ENCODE measurements at places on chromosomes 11 and 22. TPM values are rescaled to one million over a fixed set of nuclear protein-coding genes. Genes with fewer than 3 reads are reported as not detected.

- no peak for DNase-seq
These were observed 1.3 kb downstream of the CSNK1E start for GRCh38 chr22:38315823-38316363.

DNA sequence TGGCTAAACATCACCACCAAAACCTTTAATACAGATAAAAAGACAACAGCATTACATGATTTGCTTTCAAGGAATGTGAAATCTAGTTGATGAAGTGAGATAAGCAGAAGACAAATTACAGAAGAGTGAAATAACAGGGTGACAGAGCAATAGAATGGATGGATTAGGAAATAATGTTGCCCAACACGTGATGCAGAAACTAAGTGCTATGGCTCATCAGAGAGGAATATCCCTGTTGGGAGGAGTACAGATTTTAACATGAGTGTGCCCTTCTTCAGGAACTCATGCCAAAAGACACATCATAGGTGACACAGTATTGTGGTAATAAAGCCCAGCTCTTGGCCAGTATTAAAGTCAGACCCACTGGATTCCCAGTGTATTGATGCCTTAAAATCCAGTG is 176.6 kb upstream of the RAG2 start:
- no peak for DNase-seq

DNA sequence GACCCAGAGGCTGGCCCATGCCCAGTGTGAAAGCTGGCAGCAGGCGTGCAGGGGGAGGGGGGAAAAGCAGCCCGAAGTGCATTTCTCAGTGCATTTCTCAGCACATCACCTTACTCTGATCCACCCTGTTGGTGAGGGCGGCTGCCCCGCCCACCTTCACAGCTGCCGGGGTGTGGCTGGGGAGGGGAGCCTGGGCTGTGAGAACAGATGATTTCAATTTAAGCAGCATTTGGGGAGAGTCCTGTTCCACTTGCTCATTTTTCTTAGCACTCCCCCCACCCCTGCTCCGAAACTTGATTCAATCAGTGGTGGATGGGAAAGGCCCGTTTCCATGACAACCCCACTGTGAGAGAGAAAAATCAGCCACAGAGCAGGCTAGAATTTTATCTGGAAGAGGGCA is 84.8 kb downstream of the SNX19 start:
- peak; percentile 76 for DNase-seq

DNA sequence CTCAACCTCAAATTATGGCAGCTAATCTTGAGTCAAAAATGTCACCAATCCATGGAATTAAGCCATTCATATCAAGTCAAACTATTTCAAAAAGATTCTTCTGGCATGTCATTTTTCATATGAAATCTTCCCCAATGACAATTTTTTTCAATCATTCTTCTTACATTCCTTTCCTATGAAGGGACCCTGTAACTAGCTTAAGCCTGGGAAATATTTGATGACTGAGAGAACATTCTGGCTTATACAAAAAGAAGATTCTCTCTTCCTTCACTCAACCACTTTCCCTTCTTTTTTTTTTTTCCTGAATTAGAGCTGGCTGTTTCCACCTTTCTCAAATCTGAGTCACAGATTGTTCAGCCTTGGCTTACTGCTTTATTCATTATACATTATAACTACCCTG is 903.7 kb downstream of the FAM181B start:
- DNase-seq = no peak

DNA sequence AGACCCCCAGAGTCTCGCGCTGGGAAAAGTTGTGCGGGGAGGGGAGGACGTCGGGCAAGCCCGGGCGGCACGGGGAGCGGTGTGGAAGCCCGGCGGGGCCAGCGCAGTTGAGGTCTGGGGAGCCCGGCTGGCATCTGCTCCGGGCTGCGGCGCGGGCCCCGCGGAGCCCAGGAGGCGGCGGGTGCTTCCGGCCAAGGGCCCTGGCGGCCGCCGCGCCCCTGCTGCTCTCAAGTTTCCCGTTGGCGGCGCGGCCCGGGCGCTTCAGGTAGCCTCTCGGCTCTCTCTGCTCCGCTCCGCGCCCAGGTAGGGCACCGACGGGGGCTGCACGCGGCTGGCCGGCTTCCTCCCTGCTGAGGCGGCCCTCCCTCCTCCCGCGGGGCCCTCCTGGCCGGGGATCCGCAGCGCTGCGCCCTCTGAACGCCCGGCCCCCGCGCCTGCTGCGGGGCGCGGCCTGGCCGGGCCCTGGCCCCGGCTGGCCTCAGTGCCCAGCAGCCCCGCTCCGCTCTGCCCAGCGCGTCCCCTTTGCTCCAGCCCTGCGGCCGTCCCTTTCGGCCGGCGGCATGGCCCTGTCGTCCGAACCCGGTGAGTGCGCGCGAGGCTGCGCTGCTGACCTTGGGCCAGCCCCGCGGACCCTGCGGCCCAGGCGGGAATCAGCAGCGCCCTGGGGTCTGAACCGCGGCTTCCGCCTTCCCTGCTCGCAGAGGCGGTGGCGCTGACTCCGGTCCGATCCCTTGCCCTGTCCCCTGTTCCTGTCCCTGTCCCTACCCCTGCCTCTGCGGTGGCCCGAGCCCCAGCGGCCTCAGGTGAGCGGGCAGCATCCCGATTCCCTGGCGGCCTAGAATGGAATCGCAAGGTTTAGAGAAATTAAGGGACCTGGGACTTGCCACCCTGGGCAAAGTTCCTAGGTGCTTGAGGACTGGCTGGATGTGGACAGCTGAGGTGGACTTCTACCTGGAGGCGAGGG is 4.3 kb upstream of the AMPD3 start:
- no peak for DNase-seq

DNA sequence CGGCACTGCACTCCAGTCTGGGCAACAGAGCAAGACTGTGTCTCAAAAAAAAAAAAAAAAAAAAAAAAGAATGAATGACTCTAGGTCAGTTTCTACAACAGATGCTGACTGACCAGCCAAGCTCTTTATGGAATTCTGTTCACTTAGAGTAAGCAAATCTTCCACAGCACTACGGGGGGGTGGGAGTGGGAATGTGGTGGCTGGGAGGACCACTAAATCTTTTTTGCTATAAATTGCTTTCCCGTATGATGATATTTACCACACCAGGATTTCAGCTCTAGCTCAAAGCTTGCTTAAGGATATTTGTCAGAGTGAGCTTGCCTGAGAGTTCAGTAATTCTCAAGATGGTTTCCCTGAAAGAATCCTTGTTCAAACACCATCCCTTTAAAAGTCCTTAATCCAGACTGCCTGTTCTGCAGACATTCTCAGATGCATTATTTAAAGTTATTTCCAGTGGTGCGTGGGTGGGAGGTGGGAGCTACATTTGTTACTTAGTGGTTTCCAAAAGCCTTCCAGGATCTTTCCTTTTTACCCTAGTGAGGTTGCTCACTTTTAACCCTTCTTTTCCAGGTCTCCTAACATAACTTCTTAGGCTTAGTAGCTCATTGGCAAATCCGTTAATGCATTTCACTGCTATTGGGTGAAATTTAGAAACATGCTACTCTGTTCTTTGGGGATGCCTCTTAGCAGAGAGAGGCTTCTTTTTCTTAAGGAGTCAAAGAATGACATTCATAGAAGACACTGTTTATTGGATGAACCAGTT is 65.9 kb downstream of the UBASH3B start:
- DNase-seq = peak; percentile 40

DNA sequence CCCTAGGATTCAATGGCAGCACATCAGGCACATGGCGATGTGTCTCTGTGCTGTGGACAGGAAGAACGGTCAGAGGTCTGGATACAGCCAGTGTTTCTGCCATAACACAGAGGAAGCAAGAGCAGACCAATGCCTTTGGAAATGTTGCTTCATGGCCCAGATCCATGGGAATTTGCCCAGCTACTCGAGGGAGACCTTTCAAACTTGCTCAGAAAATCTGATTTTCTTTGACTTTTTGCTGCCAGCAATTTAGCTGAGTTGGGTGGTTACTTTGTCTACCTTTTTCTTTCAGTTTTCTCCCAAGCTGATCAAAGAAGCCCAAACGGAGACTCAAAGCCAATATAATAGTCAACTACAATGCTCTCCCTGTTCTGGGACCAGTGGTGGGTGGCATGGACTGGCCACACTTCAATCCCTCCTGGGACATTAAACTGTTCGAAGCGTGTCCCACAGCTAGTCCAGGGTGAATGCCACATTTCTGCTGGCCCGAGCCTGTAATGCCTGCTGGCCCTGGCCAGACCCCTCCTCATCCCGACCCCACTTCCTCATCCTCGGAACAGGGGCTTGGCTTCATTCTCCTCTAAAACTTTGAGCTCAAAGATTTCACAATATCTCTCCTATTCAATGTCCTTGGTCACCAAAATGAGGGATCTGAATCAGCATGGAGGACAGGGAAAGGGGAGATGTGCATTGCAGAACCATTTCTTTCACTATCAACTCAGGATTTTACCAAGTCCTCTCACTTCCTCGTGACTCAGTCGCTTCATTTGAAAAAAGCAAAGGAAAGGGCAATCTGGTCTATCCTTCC is 93.3 kb downstream of the ABTB2 start:
- DNase-seq = no peak

DNA sequence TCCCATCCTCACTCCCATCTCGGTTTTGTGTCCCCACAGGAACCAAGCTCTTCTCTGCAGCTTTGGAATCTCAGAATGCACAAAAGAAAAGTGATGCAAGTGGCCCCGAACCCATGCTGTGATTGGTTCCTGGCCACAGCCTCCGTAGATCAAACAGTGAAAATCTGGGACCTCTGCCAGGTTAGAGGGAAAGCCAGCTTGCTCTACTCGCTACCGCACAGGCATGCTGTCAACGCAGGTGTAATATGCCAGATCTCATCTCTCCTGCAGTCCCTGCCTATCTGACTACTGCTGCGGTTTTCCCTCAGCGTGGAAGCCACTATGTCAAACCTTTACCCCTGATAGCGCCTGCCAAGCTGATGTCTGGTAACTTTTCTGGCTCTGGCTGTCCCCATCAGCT is 200.5 kb upstream of the LRRC4C start:
- DNase-seq = no peak

DNA sequence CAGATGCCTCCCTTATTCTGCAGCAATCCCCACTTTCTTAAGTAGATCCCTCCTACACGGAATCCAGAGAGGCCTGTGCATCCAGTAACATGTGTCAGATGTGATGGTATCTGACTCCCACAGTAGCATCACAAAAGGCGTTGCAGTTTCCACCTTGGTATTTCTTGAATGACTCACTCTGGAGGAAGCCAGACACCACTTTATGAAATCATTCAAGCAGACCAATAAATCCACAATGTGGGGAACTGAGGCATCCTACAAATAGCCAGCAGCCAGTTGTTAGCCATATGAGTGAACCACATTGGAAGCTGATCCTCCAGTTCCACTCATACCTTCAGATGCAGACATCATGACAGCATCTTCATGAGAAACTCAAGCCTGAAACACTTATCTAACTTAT is 798.1 kb downstream of the OPCML start:
- no peak for DNase-seq

- DNase-seq = no peak
These were observed 4.9 kb upstream of the TTLL12 start for GRCh38 chr22:43191831-43192230.

DNA sequence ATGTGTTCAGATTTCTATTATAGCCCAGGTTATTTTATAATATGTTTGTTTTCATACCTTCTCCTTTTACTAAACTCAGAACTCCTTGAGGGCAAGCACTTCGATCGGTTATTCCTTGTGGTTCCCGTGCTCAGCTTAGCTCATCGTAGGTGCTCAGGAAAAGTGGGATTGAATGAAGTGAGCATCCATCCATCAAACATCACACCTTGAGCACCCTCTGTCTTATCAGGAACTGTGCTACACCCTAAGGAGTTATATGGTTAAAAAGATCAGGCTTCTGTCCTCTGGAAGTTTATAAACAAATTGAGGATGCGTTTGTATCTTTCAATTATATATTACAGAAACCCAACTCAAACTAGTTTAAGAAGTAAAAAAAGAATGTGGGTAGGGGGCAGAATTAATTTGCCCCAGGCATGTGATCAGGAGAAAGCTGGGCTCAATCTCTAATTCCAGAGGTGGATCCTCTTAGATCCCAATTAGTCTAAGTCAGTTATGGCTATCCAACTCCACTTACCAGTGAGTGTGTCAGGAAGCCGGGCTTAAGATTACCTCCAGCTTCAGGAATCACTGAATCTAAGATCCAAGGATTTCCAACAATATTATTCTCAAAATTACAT is 59.9 kb upstream of the RRAS2 start:
- no peak for DNase-seq

GRCh38 chr11:63511048-63511748 is 5.3 kb downstream of the LGALS12 start:
- no peak for DNase-seq

- DNase-seq = no peak
These were observed 22.0 kb upstream of the JAM3 start for GRCh38 chr11:134046681-134047449.

DNA sequence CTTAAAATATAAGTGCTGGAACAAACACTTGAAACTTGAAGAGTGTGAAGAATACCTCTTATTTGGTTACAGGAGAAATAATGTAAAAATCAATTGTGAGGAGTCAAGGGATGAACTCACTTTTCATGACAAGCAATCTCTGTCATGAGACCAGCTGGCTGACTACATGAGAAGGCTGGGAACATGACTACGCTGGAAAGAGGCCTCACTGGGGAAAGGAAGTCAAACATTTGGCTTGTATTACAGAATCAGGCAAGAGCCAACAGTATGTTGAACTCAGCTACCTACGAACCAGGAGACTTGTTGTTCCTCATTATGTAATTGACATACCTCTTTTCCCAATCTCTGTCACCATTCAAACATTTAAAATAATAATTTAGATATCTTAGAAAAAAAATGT is 14.4 kb downstream of the DCDC1 start:
- peak; percentile 12 for DNase-seq

- DNase-seq = no peak
These were observed 98.3 kb upstream of the HSD17B12 start for GRCh38 chr11:43582024-43582862.

- DNase-seq = no peak
These were observed 126.5 kb downstream of the RASSF10 start for GRCh38 chr11:13135385-13136271.

- DNase-seq = no peak
These were observed 399.7 kb downstream of the BRD1 start for GRCh38 chr22:49427941-49428340.

GRCh38 chr22:44181033-44181911 is 547 bp downstream of the PARVG start:
- no peak for DNase-seq

- no peak for DNase-seq
These were observed 78.6 kb upstream of the GRK3 start for GRCh38 chr22:25485626-25486545.

GRCh38 chr11:4991060-4991459 is 3.6 kb upstream of the OR51L1 start:
- DNase-seq = no peak

GRCh38 chr11:465896-466530 is 15.9 kb downstream of the PTDSS2 start:
- no peak for DNase-seq

CCDC188 gene
- 1.2 TPM for total RNA-seq

VSIG2 gene
- total RNA-seq = 0.20 TPM

KDM4E gene
- not detected for total RNA-seq

RCOR2 gene
- total RNA-seq = 2.1 TPM

UBQLN3 gene
- 0.49 TPM for total RNA-seq

MIOX gene
- not detected for total RNA-seq

KRTAP5-7 gene
- total RNA-seq = 0.89 TPM

RFPL3 gene
- not detected for total RNA-seq
